ENCODE measurements at places on chromosomes 5 and 9. TPM values are rescaled to one million over a fixed set of nuclear protein-coding genes. Genes with fewer than 3 reads are reported as not detected.

The PCDHGA5 gene
- 0.94 TPM for total RNA-seq

DNA sequence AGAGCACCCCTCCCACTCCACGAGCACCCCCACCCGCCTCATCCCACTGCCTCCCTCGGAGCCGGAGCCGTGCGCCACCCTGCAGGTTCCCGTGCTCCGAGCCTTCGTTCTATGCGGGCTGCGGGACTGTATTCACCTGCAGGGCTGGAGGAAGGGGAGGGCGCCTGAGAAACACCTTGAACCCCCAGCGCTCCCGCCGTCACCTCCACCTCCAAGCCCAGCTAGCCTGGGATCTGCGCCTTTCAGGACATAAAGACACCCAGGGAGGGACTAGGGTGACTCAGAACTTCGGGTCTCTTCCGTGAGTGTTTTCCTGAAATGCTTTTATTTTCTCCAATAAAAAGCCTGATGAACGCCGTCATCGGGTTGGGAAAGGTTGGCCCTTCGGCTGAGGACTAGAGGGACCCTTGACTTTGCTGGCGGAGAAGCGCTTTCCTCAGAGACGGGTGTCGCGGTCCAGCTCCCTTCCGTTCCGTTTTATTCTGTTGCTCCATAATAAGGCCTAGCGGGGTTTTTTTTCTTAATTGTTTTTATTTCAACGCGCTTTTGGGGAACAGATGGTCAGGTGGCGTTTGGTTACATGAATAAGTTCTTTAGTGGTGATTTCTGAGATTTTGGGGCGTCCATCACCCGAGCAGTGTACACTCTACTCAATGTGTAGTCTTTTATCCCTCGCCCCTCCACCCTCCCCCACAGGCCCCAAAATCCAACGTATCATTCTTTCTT is 4.6 kb downstream of the TLX3 start:
- DNase-seq: no peak

GRCh38 chr9:90002397-90003271 is 397.8 kb downstream of the GADD45G start:
- no peak for DNase-seq

The KIF27 gene
- total RNA-seq: 8.8 TPM

- DNase-seq: no peak
Measured at GRCh38 chr5:111673891-111674626, 82.9 kb downstream of the NREP start.

The TAF1L gene
- total RNA-seq: 0.19 TPM

DNA sequence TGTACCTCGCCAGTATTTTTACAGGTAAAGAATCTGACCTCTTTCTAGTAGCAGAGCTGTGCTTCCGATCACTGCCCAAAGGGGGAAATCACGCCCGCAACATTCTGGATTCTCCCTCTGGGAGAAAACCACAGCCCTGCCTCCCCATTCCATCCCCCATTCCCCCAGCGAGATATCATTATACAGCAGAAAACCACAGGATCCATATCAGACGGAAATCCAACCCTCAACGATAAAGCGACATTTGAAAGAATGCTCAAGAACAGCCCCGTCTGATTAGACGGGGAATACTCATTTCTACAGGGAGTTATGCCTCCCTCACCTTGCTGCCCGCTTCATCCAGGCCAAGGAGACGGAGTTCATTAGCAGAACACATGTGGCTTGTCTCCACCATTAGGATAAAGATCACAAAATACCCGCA is 172.8 kb downstream of the COL23A1 start:
- no peak for DNase-seq

DNA sequence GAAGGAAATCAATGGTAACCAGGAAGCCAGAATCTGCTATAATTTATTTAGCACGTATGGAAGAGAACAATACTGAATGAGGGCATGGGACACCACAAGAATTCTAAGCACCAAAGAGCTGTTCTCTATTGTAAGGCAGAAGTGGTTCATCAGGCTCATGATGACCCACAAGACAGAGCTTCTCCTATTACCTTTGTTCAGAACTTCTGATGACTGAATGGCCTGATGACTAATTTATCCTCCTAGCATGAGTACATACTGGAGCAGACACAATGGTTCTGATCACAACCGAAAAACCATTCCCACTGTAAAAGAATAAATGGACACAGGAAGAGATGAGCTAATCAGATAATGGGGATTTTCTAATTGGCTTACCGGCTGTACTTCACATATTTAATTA is 329.8 kb upstream of the PDE4D start:
- no peak for DNase-seq

DNA sequence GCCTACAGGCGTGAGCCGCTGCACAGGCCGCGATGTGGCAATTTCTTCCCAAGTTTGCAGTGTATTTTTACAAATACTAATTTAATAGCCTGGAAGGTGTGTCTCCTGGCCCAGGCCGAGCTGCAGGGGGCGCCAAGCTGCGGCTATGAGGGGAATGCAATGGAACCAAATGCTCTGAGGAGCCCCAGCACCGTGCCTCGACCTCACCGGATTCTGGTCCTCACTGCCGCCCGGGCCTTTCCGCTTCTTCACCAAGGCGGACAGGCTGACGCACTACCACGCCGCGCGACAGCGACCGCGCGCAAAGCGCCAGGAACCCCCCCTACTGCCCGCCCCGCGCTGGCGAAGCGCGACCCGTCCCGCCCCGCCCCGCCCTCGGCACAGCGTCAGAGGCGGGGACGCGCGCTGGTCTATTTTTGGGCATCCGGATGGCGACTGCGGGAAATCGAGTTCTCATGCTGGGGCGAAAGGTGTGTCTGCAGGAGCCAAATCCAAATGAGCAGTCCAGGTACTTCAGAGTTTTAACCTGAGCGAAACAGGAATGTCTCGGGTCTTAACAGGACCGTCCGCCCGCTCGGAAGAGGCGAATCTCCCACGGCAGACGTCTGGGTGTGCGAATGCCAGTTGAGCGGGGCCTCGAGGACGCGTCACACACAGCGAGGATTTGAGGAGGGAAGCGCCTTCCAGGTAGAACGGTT is 31.7 kb upstream of the PRXL2C start:
- peak; percentile 85 for DNase-seq

- no peak for DNase-seq
Measured at GRCh38 chr5:150109921-150110320, 23.6 kb upstream of the CSF1R start.

The KCNN2 gene
- not detected for total RNA-seq

- no peak for DNase-seq
Measured at GRCh38 chr5:53430618-53431252, 49.7 kb upstream of the FST start.

GRCh38 chr9:132160802-132161742 is 786 bp upstream of the NTNG2 start:
- DNase-seq: no peak

- DNase-seq: no peak
Measured at GRCh38 chr9:79757074-79757473, 185.3 kb downstream of the TLE4 start.

DNA sequence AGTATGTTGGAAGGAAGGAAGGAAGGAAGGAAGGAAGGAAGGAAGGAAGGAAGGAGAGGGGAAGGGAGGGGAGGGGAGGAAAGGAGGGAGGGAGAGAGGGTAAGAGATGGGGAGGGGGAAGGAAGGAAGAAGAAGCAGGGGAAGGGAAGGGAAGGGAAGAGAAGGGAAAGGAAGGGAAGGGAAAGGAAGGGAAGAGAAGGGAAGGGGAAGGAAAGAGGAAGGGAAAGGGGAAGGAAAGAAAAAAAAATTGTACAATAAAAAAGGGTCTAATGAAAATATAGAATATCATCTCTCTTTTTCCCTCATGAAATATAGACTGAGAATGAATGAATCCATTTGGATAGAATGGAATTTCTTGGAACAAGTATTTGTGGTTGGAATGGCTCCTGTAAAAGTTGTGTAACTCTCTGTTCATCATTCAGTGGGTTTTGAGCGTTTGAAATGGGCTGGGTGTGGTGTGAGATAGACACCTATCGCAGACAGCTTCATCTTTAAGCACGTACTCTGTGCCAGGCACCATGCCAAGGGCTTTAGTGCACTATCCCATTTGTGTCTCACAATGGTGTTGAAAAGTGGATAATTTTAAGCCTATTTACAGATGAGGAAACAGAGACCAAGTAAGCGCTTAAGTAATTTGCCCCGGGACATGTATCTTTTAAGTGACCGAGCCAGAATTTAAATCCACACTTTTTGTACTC is 11.6 kb upstream of the PAPPA start:
- no peak for DNase-seq

The GARIN3 gene
- not detected for total RNA-seq

DNA sequence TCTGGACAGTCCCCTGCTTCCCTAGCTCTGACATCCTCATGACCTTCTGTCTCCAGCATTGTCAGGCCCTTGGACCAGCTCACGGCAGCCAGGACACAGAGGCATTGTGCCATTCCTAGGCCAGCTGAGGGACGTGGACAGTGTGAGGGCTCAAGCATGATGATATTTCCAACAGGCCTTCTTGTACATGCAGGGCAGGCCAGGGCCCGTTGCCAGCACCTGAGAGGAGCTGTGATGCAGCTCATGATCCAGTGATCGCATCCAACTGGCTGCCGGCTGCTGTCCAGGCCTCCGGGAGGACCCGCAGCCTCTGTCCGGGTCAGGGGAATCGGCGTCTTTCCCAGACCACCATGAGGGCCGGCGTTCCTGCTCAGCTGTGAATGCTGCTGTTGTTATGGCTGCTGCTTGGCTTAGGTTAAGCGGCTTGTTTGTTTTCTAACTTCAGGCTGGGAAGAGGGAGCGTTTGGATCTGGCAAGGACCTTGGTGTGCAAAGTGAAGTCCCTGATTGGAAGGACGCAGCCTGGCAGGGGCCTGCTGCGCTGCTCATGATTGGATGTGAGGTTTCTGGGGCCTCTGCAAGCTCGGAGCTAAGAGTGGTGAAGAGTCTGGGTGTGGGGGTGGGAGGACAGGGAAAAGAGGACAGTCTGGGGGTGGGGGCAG is 53.8 kb downstream of the PDZD2 start:
- no peak for DNase-seq

GRCh38 chr5:59600998-59601397 is 292.5 kb downstream of the PDE4D start:
- DNase-seq: no peak

The PPP3R2 gene
- total RNA-seq: not detected

The HMMR gene
- 2.1 TPM for total RNA-seq

- no peak for DNase-seq
Measured at GRCh38 chr9:124125651-124125977, 114.0 kb downstream of the LHX2 start.

The TMEM171 gene
- 80.7 TPM for total RNA-seq

GRCh38 chr5:69248019-69248418 is 13.3 kb downstream of the CDK7 start:
- DNase-seq: no peak

The CDC26 gene
- total RNA-seq: 25.6 TPM

DNA sequence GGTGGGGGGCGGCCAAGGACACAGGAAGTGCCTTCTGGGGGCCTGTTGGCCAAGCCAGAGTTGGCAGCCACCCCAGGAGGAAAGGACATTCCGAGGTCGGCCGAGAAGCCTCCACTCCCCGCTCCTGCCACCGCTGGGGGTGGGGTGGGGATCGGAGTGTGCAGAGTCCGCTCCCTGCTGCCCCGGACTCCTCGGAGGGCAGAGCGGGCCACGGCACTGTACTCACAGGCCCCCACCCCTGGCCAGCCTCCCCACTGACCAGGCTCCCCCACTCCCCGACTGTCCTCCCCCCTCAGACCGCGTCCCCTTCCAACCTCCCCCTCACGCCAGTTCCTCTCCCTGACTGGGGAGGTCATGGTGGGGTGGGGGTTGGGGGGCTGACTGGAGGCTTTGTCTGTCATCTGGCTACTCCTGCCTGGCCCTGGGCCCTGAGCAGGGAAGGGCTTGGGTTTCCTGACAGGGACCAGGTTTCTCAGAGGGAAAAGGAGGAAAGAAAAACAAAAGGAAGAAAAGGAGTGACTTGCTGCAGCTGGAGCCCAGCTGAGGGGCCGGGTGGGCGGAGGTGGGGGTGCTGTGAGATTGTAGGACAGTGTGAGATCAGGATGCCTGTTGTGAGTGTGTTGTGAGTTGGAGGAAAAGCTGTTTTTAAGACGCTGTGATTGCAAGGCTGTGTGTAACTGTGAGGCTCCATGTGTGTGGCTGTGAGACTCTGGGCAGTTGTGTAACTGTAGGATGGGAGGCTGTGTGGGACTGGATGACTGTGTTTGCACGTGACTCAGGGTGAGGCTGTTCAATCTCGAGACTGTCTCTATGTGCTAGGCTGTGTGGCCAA is 29.7 kb downstream of the CNTFR start:
- peak; percentile 82 for DNase-seq

DNA sequence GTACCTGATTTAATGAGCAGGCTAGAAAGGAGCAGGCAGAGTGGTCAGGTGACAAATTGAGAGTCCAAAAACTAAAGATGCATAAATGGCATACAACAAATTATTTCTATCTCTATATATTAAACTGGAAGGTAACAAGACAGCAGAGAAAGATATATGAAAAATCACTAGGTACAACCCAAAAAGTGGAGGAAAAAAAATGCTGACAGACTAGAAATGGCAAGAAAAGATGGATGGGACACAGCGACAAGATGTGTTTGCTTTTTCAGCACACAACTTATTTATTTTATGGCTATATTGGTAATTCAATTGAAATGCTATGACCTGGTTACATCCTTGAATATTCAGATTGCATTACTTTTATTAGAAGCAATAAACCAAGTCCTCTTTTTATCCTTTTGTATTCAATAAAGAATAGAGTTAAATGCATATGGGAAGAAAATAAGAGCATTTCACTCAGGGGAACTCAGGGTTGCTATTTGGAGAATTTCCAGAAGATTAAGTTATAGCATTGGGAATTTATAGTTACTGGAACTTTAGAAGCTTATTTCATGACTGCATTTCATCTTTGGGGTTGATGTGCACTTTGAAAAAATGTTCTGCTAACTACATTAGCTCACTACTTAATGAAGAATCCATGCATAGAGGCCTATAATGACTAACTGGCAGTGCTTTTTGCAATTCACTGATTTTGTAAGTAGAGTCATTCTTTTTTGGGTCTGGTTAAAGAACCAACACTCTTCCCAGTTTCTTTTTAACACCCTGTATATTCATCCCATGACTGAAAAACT is 566.6 kb upstream of the TUSC1 start:
- no peak for DNase-seq

- no peak for DNase-seq
Measured at GRCh38 chr9:111598733-111599091, 735 bp downstream of the PTGR1 start.

GRCh38 chr9:124280176-124280691 is 22.5 kb downstream of the NEK6 start:
- no peak for DNase-seq

DNA sequence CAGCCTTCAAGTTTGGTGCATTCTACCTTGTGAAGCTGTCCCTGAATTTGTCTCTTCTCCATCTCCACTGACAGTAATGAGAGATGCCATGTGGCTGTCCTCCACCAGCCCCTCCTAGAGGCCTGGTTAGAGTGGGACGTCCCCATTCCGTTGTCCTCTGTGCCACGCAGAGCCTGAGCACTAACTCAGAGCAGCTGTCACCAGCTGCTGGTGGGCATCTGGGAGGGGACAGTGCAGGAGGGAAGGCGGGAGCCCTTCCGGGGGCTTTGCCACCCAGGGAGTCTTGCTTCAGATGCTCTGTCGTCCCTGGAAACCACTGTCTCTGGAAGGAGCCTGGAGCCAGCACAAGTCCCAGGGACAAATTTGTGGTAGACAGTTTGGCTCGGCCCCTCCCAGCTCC is 78.6 kb downstream of the PDZD2 start:
- DNase-seq: no peak

The PRKACG gene
- total RNA-seq: not detected

The HSPB3 gene
- total RNA-seq: not detected

Measured in Peyer's patch (tissue), 4 donors.